Inflammatory macrophage treated with lipopolysaccharide for 1 hour (primary cell): ENCODE measurements at places on chromosomes 16 and 17.

DNA sequence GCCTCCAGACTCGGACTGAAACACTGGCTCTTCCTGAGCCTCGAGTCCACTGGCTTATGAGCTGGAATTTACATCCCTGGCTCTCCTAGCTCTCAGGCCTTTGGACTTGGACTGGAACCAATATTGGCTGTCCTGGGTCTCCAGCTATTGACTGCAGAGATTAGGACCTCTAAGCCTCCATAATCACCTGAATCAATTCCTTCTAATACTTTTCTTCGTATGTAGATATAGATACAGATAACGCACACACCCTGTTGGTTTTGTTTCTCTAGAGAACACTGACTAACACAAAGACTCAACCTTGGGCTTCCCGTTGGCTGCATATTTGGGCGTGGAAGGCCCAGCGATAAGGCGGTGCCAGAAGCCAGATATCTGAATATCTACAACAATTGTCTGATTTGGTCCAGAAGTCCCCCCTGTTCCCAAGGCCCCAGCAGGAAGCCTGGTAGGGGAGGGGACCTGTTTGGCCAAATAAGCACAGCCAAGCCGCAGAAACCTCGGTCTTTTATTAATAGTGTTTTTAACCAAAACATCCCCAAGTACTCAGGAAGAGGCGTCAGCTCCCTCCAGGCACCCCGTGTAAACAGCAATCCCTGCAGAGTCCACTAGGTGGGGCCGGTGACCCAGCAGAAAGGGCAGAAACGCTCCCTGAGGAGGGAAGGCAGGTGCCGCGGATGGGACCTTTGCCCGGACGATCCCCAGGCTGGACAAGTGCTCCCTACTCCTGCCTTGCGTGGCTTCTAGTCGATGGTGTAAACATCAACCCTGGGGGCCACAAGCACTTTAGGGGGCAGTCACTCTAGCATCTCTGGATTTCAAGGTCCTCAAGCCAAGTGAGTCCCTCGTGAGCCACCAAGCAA, 57.0 kb downstream of the ABR start:
- DNase-seq, result peak; percentile 87

GRCh38 chr17:62681939-62682381, 54.5 kb downstream of the MRC2 start:
- DNase-seq, result no peak

- no peak for DNase-seq
Measured at GRCh38 chr17:55063885-55064874, 95.6 kb downstream of the STXBP4 start.

DNA sequence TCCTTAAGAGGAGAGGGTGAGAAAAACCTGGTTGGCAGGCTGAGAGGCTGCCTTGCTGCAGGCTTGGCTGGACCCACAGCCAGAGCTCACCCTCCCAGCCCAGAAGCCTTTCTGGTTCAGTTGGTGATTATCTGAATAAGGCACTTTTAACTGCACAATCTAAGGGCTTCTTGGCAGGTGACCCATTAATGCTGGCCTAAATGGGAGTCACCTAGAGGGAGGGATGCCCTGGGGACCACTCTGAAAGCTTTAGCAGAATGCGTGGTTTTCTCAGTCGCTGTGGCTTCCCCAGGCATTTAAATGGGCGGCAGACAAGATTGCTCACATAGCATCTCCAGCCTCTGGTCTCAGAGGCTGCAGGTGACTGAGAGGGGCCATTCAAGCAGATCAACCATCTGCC, 33.2 kb upstream of the SHISA9 start:
- no peak for DNase-seq

DNA sequence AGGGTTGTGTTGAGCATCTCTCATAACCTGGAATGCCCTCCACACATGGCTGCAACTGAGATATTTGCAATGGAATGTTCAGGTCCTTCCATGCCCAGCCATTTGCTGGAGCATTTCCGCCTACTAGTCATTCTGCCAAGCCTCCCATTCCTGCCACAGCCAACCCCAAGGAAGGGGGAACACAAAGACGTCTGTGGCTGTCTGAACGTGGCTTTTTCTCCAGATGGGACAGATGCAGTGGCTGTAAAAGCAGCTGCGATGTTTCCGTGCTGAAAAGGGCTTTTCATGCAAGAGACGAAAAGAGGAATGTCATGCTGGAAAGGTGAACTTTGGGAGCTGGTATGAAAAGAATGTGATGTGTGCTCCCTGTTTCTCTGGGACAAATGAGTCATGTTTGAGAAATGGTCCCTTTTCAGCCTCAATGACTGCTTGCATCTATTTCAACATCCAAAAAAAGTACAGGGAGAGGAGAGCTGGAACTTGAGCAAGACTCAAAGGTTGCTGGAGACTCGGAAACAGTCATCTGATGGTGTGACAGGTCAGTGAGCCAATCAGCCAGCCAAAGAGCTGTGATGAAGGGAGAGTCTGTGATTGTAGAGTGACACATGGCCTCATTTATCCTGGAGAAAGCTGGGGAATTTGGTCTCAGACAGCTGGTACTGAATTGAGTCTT, 208.9 kb downstream of the SHISA9 start:
- no peak for DNase-seq

GRCh38 chr17:75404223-75404730, 1.2 kb downstream of the GRB2 start:
- DNase-seq, result peak; percentile 97

GRCh38 chr17:77601054-77601979, 357.2 kb upstream of the TNRC6C start:
- no peak for DNase-seq
